ENCODE measurements at places on chromosomes 3 and 15.
A peak's percentile ranks its signal among the peaks of the same experiment; 100 is the strongest.

- no peaks in the 10 kb centered on the region for H3K4me1 ChIP-seq
- DNase-seq: no peak
- no peak overlapping the region for H3K27ac ChIP-seq
- H3K36me3 ChIP-seq: no peaks in the 10 kb centered on the region
- H3K4me3 ChIP-seq: no peak overlapping the region
- no peaks in the 10 kb centered on the region for H3K27me3 ChIP-seq
Measured at GRCh38 chr15:66099950-66100671, 153.4 kb downstream of the MEGF11 start.

- no peak overlapping the region for H3K4me3 ChIP-seq
- H3K27me3 ChIP-seq: no peaks in the 10 kb centered on the region
- H3K4me1 ChIP-seq: peaks cover 6% of the 10 kb centered on the region
- DNase-seq: no peak
Measured at GRCh38 chr15:101692801-101693598, 31.3 kb downstream of the TARS3 start.

GRCh38 chr3:78660957-78661356 lies 1106.8 kb downstream of the ROBO1 start:
- H3K27me3 ChIP-seq: no peaks in the 10 kb centered on the region
- DNase-seq: no peak
- H3K4me1 ChIP-seq: no peaks in the 10 kb centered on the region
- no peak overlapping the region for H3K27ac ChIP-seq
- no peak overlapping the region for H3K4me3 ChIP-seq

- H3K36me3 ChIP-seq: no peaks in the 10 kb centered on the region
- H3K4me1 ChIP-seq: no peaks in the 10 kb centered on the region
- H3K27me3 ChIP-seq: no peaks in the 10 kb centered on the region
- H3K27ac ChIP-seq: no peak overlapping the region
- no peak for DNase-seq
Measured at GRCh38 chr3:119776304-119776703, 5.6 kb upstream of the NR1I2 start.

GRCh38 chr3:130963444-130963843 lies 63.2 kb downstream of the ASTE1 start:
- no peak overlapping the region for H3K27ac ChIP-seq
- peaks cover 37% of the 10 kb centered on the region for H3K36me3 ChIP-seq
- no peaks in the 10 kb centered on the region for H3K4me1 ChIP-seq
- no peak overlapping the region for H3K4me3 ChIP-seq
- no peaks in the 10 kb centered on the region for H3K27me3 ChIP-seq

DNA sequence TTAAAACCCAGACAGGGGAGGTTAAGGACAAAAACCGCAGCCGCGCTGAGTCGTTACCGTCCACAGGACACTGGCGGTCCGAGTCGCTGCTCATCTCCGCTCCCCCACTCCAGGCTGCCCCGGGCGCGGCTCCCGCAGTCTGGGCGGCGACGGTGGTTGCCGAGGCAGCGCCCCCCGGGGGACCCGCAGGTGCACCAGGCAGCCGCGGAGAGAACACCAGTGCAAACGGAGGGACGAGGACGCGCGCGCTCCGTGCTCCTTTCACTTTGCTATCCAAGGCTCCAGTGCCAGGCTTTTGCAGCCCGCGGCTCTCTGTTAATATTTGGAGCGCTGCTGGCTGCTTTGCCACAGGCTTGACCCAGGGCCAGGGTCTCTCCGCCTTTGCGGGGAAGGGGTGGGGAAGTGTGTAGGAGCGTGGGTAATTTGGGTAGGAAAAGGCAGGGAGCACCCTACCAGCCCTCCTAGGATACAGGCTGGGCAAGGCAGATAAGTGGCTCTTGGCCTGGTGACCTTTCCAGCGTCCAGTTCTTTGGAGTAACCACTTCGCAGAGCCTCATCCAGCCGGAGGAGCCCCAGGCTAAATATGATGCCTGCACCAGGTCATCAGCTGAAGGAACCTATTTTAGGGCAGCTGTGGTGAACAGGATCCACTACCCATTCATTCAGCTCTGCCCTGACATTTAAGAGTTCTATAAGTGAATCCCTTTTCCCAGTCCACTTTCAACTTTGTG lies at the start of gene GADL1:
GADL1 (minus strand) TSS at position 141 of the 731 bp plus-strand sequence; CDS start at position 94, 47 bp downstream.
- H3K4me3 ChIP-seq: peak within 1 kb of the TSS; percentile 52
- H3K27ac ChIP-seq: no peak within 1 kb of the TSS
- H3K36me3 ChIP-seq: no peaks in the 10 kb centered on the region
- H3K4me1 ChIP-seq: no peaks in the 10 kb centered on the region

- peaks cover 3% of the 10 kb centered on the region for H3K4me1 ChIP-seq
- H3K36me3 ChIP-seq: no peaks in the 10 kb centered on the region
- H3K27me3 ChIP-seq: no peaks in the 10 kb centered on the region
- DNase-seq: no peak
- H3K4me3 ChIP-seq: no peak overlapping the region
- H3K27ac ChIP-seq: peak overlapping the region; percentile 11
Measured at GRCh38 chr3:152222327-152222726, 46.4 kb upstream of the MBNL1 start.

GRCh38 chr3:130906374-130906995 lies 12.6 kb downstream of the ATP2C1 start:
- H3K4me1 ChIP-seq: peaks cover 7% of the 10 kb centered on the region
- H3K27me3 ChIP-seq: no peaks in the 10 kb centered on the region
- no peak overlapping the region for H3K4me3 ChIP-seq
- H3K36me3 ChIP-seq: no peaks in the 10 kb centered on the region
- DNase-seq: no peak

- H3K27me3 ChIP-seq: no peaks in the 10 kb centered on the region
- no peaks in the 10 kb centered on the region for H3K4me1 ChIP-seq
- no peak overlapping the region for H3K27ac ChIP-seq
- DNase-seq: no peak
- no peaks in the 10 kb centered on the region for H3K36me3 ChIP-seq
Measured at GRCh38 chr3:37652851-37653250, 208.8 kb upstream of the CTDSPL start.

- H3K36me3 ChIP-seq: no peaks in the 10 kb centered on the region
- no peaks in the 10 kb centered on the region for H3K4me1 ChIP-seq
- DNase-seq: no peak
- H3K27ac ChIP-seq: no peak overlapping the region
- H3K27me3 ChIP-seq: no peaks in the 10 kb centered on the region
Measured at GRCh38 chr15:68672781-68673205, 94.0 kb downstream of the CORO2B start.

DNA sequence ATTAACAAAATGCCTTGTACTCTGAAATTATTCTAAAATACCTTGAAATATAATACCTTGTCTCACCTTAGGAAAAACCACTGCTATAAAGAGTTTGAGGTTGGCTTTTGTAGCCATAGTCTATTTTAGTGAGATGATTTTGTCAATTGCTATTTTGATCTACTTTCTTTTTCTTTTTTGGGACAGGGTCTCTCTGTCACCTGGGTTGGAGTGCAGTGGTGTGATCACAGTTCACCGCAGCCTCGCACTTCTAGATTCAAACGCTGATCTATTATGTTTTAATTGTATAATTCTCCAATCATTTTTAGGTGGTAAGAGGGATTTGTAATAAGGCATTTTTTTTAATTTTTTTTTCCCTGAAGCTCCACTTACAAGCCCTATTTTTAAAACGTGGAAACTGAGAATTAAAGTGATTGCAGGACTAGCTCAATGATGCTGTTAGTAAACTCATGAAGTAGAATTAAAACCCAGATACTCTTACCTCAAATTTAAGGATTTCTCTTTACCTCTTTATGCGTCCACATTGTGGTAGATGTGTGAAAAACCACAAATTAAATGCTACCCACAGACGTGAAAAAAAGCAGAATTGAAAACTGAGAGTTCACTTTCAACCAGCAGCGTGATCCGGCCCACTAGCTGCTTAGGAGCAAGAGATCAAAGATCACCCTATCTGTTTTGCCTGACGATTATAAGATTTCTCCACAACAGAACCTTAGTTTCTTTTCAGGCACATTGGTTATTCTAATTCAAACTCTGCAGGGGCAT lies 384.2 kb downstream of the CGGBP1 start:
- DNase-seq: no peak
- H3K36me3 ChIP-seq: no peaks in the 10 kb centered on the region
- H3K27ac ChIP-seq: no peak overlapping the region
- no peaks in the 10 kb centered on the region for H3K4me1 ChIP-seq
- no peaks in the 10 kb centered on the region for H3K27me3 ChIP-seq

GRCh38 chr3:188578576-188579363 lies 424.8 kb downstream of the LPP start:
- no peak for DNase-seq
- no peak overlapping the region for H3K4me3 ChIP-seq
- H3K27me3 ChIP-seq: no peaks in the 10 kb centered on the region

DNA sequence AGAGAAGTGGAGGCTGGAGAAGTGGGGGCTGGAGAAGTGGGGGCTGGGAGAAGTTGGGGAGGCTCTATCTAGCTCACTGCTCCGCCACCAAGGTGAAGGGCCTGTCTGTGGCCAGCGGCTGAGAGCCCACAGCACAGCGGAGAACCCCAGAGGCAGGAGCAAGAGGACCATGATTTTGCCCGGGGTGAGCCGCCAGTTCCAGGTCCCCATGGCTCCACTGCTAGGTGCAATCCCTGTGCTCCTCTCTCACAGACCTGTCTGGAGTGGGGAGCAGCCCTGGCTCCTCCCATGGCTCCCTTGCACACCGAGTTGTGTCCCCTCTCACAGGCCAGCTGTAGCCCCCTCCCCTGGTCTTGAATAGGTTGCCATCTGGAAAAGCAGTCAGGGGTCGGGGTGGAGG lies 4.7 kb upstream of the NRROS start:
- DNase-seq: no peak
- H3K27ac ChIP-seq: no peak overlapping the region
- no peaks in the 10 kb centered on the region for H3K27me3 ChIP-seq
- peaks cover 39% of the 10 kb centered on the region for H3K4me1 ChIP-seq
- no peak overlapping the region for H3K4me3 ChIP-seq
- H3K36me3 ChIP-seq: no peaks in the 10 kb centered on the region

DNA sequence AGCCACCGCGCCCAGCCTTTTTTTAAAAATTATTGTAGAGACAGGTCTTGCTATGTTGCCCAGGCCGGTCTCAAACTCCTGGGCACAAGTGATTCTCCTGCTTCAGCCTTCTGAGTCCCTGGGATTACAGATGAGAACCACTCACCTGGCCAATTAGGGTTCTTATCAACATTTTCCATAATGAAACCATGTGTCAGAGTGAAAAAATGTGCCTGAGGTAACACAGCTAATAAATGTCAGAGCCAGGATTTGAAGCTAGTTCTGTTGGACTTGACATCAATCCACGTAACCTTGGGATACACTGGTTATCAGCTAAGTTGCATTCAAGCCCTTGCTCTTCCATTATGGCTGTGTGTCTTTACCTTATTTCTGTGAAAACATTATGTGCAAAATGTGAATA lies 29.1 kb downstream of the CHST14 start:
- no peak overlapping the region for H3K4me3 ChIP-seq
- DNase-seq: no peak
- no peaks in the 10 kb centered on the region for H3K27me3 ChIP-seq
- no peaks in the 10 kb centered on the region for H3K4me1 ChIP-seq
- no peak overlapping the region for H3K27ac ChIP-seq

- no peaks in the 10 kb centered on the region for H3K27me3 ChIP-seq
- no peak overlapping the region for H3K27ac ChIP-seq
- H3K4me1 ChIP-seq: peaks cover 16% of the 10 kb centered on the region
Measured at GRCh38 chr3:177552051-177552450, 354.8 kb upstream of the TBL1XR1 start.

- no peak overlapping the region for H3K4me3 ChIP-seq
- H3K36me3 ChIP-seq: no peaks in the 10 kb centered on the region
- H3K27me3 ChIP-seq: no peaks in the 10 kb centered on the region
- no peak overlapping the region for H3K27ac ChIP-seq
- DNase-seq: no peak
Measured at GRCh38 chr3:171001250-171001893, 25.1 kb downstream of the SLC2A2 start.

GRCh38 chr3:127071597-127072001 lies 88.7 kb downstream of the PLXNA1 start:
- H3K4me1 ChIP-seq: no peaks in the 10 kb centered on the region
- no peaks in the 10 kb centered on the region for H3K36me3 ChIP-seq
- H3K27ac ChIP-seq: no peak overlapping the region
- no peak for DNase-seq
- no peaks in the 10 kb centered on the region for H3K27me3 ChIP-seq
- H3K4me3 ChIP-seq: no peak overlapping the region

- H3K27me3 ChIP-seq: no peaks in the 10 kb centered on the region
- no peak for DNase-seq
- H3K4me1 ChIP-seq: no peaks in the 10 kb centered on the region
- no peak overlapping the region for H3K4me3 ChIP-seq
Measured at GRCh38 chr15:73244333-73244732, 124.4 kb downstream of the HCN4 start.

DNA sequence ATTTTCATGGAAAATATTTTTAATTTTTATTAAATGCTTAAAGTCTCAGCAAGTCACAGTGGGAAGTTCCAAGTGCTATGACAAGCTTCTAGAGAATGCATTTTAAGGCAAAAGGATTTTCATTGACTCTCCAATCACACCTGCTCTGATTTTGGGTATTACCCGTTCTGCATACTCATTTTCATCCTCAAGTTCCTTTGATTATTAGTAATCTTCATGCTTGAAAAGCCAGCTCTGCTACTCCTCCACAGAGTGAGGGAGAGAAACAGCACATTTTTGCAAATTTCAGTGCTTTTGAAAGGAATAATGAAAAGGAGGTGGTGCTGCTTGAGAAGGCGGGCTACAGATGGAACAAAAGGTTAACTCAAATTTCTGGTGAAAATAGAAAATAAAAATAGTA lies 450.7 kb downstream of the NSUN3 start:
- no peaks in the 10 kb centered on the region for H3K4me1 ChIP-seq
- DNase-seq: no peak

DNA sequence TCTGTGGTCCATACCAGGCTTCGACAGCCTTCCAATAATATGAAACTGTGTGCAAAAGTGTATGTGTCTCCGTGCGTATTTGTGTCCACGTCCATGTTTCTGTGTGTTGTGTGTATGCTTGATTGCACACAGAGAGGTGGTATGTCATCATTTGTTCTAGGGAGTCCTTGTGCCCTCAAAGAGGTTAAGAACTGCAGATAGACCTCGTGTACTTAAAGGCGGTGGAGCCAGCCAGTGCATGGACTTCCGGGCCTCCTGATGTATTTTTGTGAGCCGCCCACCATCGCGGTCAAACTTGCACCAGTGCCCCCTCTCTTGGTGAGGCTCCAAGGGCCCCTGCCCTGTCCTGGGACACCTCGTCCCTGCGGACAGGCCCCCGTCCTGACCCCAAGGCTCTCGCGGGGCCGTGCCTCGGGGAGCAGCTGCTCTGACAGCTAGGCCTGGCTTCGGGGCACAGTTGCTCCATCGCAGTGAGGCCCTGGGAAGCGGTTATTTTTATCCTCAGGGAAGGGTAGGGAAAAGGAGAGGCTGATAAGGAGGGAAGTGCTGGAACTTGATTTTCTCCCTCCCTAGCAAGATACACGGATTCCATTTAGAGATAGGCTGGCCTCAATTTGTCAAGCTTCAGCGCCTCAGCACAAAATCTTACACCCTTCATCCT lies 1.2 kb upstream of the RYK start:
- no peak overlapping the region for H3K27ac ChIP-seq
- no peaks in the 10 kb centered on the region for H3K4me1 ChIP-seq
- no peak overlapping the region for H3K4me3 ChIP-seq
- H3K36me3 ChIP-seq: no peaks in the 10 kb centered on the region
- DNase-seq: no peak
- no peaks in the 10 kb centered on the region for H3K27me3 ChIP-seq
